Suprapubic skin (tissue), 4 donors: ENCODE measurements at places on chromosomes 7 and 10.

- no peak for DNase-seq
These were observed 57.0 kb upstream of the PFKP start for GRCh38 chr10:3010334-3010733.

DNA sequence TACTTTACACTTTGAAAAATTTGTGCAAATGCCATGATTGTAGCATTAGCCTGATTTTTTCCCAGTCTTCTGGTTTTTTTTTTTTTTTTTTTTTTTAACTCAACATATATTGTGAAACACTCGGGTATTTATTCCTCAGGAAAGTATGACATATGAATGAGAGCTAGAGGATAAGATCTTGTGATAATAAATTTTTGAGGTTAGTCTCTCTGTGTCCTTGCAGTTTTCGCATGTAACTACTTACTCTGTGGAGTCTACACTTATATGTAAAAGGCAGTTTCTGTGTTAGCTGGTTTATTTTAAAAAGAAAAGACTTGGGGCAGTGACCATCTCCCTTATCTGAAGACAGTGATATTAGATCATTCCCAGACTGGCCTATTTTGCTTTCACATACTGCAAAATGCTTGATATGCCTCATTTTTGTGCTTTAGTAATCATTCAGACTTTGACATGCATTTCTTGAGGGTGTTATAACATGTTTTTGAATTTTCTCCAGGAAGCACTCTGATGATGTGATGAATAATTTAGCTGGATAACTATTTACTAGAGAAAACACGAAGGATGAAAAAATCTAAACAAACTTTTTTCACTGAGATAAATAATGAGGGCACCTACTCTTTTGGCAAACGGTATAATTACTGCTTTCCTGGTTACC is 371.0 kb downstream of the NRG3 start:
- DNase-seq, result no peak

- no peak for DNase-seq
These were observed 92.6 kb downstream of the CYTH3 start for GRCh38 chr7:6179620-6180343.

DNA sequence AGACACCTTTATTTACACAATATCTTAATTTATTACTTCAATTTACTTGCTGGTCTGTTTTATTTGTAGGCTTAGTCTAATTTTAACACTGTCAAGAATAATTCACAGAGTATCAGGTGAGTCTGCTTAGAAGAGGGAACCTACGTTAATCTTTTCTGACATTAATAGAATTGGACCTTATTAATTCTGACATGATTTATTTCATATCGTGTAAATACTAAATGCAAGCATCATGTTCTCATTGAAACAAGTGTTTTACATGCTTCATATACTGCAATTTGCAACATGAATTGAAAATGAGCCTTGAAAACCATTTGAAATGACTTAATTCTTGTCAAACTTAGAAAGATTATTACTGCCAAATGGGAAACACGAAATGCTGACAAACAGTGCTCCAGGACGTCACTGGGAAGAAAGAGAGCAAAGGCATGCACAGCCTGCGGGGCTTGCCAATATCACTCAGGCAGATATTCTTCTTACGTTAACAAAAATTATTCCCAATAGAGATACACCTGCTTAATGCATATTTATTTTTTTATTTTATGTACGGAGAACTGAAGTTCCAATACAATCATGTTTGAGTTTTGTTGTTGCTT is 282.0 kb upstream of the AKR1E2 start:
- no peak for DNase-seq

DNA sequence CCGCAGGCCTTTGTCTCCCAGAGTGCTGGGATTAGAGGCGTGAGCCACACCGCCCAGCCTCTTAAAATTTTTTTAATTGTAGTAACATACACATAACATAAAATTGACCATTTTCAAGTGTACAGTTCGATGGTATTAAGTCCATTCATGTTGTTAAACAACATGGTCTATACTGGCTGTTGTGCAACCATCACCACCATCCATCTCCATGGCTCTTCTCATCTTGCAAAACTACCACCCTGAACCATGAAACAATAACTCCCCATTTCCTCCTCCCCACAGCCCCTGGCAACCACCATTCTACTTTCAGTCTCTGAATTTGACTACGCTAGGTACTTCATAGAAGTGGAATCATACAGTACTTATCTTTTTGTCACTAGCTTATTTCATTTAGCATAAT is 7.9 kb upstream of the ZFYVE27 start:
- DNase-seq, result no peak
